ENCODE measurements at places on chromosomes 7 and 10.

GRCh38 chr10:86673827-86674581 lies 5.7 kb downstream of the LDB3 start:
- no peak for DNase-seq

DNA sequence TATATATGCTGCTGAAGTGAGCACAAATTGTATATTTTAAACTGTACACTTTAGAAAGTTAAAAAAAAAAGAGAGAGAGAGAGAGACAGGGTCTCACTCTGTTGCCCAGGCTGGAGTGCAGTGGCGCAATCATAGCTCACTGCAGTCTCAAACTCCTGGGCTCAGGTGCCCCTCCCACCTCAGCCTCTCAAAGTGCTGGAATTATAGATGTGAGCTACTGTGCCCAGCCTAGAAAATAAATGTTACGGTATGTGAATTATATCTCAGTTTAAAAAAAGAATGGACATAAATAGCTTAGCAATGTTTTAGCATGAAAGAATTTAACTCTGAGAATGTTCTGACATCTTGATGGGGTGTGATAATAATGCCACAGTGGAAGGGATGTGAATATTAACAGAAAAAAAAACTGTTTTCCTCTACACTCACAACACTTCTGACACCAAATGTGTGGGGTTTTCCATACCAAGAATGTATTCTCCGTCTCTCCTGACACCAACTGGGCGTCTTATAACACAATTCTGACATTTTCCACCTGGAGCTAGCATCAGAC lies 162.1 kb downstream of the PLCE1 start:
- no peak for DNase-seq

- DNase-seq: no peak
These were observed 139.9 kb downstream of the PPP1R9A start for GRCh38 chr7:95047291-95047690.

DNA sequence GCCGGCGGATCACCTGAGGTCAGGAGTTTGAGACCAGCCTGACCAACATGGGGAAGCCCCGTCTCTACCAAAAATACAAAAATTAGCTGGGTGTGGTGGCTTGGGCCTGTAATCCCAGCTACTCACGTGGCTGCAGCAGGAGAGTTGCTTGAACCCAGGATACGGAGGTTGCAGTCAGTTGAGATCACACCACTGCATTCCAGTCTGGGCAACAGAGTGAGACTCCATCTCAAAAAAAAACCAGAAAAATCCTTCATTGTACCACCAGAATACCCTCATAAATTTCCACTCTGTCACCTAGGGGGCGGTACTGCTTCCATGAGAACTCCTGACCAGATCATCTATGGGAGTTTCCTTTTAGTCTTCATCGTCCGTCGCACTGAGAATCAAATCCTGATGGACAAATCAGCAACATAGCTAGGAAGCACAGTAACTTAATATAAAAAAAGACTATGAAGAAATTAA lies 225.8 kb upstream of the KLF14 start:
- peak; percentile 87 for DNase-seq

Measured in OCI-M1 (cell line).